Fibroblast of skin of left quadriceps (primary cell): ENCODE measurements at places on chromosomes 1 and 21.

DNA sequence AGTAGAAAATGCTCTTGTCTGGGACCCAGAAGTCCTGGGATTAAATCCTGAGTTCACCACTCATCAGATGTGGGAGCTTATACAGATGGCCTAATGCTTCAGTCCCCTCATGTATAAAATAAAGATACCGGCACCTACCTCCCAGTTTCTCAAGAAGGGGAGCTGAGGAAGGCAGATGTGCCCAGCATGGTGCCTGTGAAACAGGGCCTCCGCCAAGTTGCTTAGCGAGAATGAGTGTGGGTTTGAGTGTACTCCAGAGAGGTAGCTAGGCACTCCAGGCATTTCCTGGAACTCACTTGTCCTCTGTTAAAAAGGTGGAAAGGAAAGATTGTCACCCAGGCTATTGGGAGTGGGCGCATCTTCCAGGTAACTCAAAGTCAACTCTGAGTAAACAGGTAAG, 37.8 kb downstream of the IER5 start:
- DNase-seq, result no peak

GRCh38 chr1:12230549-12231275, 882 bp downstream of the VPS13D start:
- DNase-seq, result no peak

GRCh38 chr1:235873045-235873444, 6.3 kb upstream of the LYST start:
- no peak for DNase-seq

DNA sequence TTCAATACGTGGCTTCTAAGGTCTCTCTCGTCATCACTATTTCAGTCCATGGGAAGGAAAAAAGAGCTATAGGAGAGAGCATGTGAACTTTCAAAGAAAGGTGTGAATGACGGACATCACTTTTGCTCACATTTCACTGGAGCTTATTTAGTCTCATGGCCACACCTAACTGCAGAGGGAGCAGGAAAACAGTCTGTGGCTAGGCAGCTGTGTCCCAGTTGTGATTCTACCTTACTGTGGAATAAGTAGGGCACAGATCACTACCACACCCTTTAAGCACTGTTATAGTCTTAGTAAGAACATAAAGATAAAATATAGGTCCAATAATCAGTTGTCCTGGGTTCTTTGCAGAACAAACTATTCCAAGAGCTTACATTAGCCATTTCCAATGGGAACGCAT, 192.9 kb downstream of the NRIP1 start:
- DNase-seq, result no peak

- no peak for DNase-seq
Observed at GRCh38 chr1:226041419-226041818, 21.1 kb upstream of the H3-3A start.

DNA sequence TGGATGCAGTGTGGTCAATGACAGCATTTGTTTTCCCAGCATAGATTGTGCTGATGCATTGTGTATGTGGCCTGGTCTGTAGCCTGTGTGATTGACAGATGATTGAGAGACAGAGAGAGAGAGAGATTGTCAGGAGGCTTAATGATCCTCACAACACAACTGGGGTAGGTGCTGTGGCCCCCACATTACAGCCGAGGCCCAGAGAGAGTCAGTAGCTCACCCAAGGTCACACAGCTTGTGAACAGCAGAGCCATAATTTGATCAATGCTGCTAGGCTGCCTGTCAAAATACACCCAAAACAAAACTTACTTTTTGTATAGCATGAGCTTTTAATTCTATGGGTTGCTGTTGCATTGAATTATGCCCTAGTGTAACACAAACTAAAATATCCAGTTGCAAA, 20.2 kb upstream of the ETS2 start:
- no peak for DNase-seq

- DNase-seq, result no peak
Observed at GRCh38 chr1:82849460-82849859, 1048.7 kb downstream of the ADGRL2 start.

DNA sequence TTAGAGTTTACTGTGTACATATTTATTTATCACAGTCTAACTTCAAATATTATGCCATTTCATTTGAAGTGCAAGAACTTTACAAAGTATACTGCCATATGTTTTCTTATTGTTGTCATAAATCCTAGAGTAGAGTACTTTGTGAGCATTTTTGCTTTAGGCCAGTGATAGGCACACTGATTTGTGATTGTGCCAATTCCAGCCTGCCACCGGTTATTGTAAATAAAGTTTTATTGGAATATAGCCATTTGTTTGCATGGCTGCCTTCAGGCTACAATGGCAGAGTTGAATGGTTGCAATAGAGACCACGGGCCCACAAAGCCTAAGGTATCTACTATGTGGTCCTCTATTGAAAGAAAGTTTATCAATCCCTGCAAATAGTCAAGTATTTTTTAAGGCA, 175.8 kb upstream of the GALNT2 start:
- DNase-seq, result no peak

GRCh38 chr1:211643324-211644212, 31.9 kb downstream of the NEK2 start:
- no peak for DNase-seq

GRCh38 chr1:247386217-247386616, 29.8 kb upstream of the NLRP3 start:
- DNase-seq, result no peak

DNA sequence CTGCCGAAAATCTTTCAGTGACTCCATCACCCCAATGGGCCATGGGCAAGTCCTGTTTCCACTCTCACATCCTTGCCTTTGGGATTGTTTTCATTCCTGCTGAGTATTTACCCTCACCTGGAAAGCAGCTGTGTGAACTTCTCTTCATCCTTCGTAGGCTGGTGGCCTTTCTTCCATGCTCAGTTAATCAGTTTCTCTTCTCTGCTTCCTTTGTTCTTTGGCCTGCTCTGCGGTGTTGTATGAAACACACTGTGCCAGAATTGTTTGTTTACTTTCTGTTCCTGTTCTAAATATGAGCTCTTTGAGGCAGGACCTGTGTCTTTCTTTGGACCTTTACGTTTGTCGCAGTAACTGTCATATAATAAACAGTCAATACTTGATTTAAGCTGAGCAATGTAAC, 48.6 kb downstream of the ITSN1 start:
- DNase-seq, result no peak
